ENCODE measurements at places on chromosomes 11 and 22.

DNA sequence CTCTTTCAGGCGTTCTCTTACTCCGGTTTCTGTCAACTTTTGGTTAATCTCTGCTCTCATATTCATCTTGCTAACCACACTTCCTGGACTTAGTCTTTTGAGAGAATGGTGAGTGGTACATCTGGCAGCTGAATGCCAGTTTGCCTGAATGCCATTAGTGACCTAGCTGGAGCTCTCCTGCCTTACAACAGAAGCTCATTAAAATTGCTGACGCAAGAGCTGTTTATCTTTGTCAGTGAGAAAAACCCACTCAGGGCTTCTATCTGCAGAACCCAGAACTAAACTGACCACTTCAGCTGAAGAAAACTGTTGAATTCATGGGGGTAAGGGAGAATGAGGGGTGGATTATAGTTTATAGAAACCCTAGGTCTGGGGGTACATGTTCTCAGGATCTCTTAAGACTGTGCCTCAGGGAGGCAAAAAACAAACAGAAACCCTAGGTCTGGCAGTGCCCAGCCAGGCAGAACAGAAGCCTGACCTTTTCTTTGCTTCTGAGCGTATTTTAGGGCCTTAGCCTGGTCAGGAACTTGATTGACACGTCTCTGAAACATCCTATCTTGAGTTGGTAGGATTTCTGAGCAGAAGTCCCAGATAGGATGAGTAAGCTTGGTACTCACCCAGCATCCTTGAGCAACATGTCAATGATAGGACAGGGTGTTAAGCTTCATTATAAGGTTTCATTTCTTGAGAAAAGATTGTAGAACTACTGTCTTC, 52.8 kb upstream of the YWHAH start:
- DNase-seq, result no peak

DNA sequence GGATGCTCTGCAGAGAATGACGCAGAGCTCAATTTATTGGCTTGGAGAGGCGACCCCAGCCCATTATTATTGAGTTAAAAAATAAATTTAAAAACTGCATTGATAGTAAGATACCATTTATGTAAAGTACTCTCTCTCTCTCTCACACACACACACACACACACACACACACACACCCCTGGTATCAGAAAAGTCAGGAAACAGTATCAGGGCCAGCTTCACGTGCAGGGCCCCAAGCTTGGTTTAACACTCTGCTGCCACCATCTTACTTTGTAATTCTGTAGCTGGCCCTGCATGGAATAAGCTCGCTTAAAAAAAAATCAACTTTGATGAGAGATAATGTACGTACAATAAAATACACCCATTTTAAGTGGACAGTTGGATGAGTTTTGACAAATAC, 59.8 kb upstream of the CD5 start:
- DNase-seq, result no peak

- no peak for DNase-seq
These were observed 88.6 kb upstream of the RCN1 start for GRCh38 chr11:32002311-32002710.

DNA sequence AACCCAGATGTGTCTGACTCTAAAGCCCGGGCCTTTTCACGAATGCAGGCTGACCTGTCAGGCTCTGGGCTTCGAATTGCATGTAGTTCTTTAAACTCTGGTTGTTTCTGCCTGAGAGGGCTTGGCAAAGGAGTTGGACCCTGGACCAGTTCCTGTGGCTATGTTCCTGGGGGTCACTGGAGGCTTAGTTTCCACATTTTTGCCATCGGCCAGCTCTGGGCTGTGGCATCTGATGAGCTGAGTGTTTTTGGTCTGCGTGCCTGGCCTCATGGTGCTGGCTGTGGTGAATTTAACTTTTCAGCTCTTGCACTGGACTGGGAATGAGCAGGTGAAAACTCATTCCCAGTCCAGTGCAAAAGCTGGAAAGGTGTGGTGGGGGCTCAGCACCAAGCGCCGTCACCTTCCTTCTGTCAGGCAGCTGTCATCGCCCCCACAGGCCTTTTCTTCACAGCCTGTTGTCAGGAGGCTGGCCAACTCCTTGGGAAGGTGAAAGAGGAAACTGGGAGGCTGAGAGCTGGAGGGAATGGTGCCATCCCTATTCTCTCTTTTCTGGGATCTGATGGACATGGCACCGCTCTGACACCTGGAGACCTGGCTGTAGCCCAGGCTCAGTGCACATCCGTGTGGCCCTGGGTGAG, 123.6 kb downstream of the ADAMTS15 start:
- DNase-seq, result no peak

DNA sequence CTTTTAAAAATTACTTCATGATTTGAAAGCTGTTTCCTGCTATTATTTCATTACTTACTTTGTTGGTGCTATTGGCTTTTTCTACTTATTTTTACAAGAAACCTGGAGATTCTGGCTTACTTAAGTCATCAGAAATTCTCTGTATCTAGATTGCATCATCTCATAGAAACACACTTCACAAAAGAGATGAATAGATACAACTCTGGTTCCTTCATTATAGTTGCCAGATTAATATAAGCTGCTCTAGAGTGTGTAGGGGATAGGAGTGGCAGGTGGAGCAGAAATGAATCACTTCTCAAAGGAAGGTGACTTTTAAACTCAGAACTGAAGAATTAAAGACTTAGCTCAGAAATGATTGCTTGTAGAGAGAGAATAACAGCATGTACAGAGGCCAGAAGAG, 20.0 kb downstream of the CYP2R1 start:
- DNase-seq, result no peak

DNA sequence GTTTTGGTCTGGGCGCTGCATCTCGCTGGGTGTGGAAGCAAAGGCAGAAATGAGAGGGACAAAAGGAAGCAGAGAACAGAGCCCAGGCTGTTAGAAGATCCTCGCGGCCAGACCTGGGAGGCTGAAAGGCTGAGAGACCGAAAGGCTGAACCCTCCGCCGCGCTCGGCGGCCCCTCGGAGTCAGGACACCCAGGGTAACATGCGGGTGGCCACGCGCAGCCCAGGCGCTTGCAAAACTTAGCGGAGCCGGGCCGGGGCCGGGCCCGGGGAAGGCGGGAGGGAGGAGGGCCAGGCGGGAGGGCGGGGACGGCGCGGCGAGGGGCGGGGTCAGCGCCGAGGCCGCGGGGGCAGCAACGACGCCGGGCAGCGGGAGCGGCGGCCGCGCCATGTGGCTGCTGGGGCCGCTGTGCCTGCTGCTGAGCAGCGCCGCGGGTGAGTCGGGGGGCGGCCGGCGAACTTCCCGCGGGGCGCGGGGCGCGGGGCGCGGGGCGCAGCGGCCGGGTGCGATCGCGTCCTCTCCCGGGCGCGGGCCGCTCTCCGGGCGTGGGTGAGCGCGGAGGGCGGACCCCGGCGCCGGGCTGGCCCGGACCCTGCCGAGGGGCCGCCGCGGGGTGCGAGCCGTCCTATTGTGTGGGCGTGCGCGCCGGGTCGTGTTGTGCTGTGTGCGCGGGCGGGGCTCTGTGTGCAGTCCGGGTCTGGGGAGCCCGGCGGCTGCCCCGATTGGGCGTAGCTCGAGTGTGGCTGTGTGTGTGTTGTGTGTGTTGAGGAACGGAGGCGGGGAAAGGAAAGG, at the start of gene LDLRAD3:
Gene LDLRAD3, plus strand, starts transcription at position 350 of the 790 bp plus-strand sequence. Its CDS starts 37 bp downstream, at position 387.
- peak; percentile 53 for DNase-seq

- DNase-seq, result peak; percentile 88
These were observed 55.1 kb downstream of the PACSIN2 start for GRCh38 chr22:42959576-42960509.

DNA sequence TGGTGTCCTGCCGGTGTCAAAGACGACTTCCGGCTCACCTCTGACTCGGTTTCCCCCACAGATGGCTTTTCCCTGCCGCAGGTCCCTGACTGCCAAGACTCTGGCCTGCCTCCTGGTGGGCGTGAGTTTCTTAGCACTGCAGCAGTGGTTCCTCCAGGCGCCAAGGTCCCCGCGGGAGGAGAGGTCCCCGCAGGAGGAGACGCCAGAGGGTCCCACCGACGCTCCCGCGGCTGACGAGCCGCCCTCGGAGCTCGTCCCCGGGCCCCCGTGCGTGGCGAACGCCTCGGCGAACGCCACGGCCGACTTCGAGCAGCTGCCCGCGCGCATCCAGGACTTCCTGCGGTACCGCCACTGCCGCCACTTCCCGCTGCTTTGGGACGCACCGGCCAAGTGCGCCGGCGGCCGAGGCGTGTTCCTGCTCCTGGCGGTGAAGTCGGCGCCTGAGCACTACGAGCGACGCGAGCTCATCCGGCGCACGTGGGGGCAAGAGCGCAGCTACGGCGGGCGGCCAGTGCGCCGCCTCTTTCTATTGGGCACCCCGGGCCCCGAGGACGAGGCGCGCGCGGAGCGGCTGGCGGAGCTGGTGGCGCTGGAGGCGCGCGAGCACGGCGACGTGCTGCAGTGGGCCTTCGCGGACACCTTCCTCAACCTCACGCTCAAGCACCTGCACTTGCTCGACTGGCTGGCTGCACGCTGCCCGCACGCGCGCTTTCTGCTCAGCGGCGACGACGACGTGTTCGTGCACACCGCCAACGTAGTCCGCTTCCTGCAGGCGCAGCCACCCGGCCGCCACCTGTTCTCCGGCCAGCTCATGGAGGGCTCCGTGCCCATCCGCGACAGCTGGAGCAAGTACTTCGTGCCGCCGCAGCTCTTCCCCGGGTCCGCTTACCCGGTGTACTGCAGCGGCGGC, 5.5 kb downstream of the B3GNT6 start:
- peak; percentile 0 for DNase-seq

DNA sequence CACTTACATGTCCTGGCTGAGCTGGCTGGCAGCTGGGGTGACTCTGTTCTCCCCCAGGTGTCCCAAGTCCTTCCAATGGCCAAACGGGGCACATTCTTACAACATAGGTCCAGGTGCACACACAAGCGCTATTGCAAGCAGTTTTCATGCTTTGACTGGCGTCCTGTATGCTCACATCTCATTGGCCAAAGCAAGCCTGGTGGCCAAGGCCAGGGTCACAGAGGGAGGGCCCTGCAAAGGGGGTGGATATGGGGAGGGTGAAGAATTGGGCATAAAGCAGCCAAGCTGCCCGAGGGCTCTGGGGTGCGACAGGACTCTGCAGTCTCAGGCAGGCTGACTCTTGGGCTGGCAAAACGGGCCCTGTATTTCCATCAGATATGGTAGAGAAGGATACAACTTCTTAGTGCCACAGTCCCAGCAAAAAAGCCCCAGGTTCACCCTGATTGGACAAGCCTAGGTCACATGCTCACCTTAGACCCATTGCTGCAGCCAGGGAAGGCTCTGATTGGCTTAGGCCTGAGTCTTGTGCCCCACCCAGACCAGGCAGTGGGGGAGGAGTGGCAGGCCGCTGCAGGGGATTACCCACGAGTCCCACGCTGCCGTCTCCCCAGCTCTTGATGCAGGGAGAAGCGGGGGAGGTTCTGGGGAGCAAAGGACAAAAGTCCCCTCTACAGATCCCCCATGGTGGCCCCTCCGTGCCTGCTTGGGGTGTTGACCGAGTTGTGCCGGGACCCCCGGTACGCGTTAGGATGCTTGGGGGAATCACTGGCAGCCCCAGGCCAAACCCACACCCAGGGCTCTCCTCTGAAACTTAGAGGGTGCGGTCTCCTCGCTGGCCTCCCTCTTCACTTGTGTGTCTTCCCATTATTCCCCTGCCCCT, 110.8 kb downstream of the ARHGAP8 start:
- DNase-seq, result no peak

GRCh38 chr11:12148882-12149281, 38.5 kb downstream of the MICAL2 start:
- no peak for DNase-seq

GRCh38 chr11:110335358-110335757, 38.9 kb upstream of the RDX start:
- peak; percentile 23 for DNase-seq

- no peak for DNase-seq
These were observed 80.3 kb upstream of the SHISAL1 start for GRCh38 chr22:44393066-44393465.

GRCh38 chr11:120708511-120709183, 197.1 kb downstream of the GRIK4 start:
- no peak for DNase-seq

GRCh38 chr11:76620489-76620888, 50.1 kb downstream of the LRRC32 start:
- peak; percentile 7 for DNase-seq

- no peak for DNase-seq
These were observed 4.1 kb upstream of the NUDT8 start for GRCh38 chr11:67633758-67634365.

DNA sequence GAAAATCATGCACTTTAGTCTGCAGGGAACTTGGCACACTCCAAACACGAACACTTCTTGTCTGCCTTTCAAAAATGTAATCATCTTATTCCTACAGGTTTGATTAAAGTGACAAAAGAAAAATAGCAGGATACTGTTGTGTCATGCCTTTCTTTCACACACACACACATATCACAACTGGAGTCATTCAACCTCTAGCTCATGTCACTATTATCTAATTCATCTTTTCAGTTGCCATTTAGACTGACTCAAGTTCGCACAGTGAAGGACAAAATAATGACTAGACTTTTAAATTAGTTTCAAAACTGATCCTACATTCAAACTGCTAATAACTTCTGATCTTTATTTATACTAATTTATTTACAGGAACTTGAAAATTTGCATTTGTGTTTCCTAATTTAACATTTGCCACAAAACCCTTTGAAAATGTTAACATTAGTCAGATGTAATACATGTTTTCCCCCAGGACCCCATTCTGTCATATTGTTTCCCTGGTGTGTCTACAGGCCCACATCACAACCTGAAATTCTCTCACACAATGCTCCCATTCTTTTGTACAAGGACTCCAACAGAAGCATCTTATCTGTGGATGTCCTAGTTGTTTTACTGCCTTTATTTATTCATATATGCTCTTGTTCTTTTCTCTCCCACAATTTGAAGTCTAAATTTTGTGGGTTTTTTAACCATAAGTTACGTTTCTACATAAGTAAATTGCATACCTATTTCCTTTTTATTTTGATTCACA, 171.1 kb downstream of the GRIA4 start:
- no peak for DNase-seq

GRCh38 chr11:37519781-37520180, 921.7 kb upstream of the RAG2 start:
- no peak for DNase-seq

Measured in kidney glomerular epithelial cell (primary cell).